ENCODE measurements at places on chromosomes 11 and 22.

DNA sequence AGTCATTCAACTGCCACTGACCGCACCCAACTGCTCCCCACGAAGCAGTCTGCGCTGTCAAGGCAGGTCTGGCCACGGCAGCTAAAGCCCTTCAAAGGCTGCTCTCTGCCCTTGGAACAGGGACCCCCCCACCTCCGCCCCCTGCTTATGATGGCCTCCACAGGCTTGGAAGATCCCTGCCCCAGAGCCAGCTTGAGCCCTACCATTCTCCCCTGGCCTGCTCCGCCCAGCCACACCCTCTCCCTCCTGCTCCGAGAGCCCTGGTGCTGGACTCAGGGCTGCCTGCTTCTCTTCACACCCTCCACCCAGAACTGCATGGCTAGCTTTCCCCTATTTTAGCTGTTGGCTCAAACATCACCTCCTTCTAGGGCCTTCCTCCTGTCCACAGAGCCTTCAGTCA is 19.0 kb downstream of the ZMAT5 start:
- DNase-seq, result no peak

- no peak for DNase-seq
Observed at GRCh38 chr11:36389811-36390210, 93.7 kb downstream of the PRR5L start.

DNA sequence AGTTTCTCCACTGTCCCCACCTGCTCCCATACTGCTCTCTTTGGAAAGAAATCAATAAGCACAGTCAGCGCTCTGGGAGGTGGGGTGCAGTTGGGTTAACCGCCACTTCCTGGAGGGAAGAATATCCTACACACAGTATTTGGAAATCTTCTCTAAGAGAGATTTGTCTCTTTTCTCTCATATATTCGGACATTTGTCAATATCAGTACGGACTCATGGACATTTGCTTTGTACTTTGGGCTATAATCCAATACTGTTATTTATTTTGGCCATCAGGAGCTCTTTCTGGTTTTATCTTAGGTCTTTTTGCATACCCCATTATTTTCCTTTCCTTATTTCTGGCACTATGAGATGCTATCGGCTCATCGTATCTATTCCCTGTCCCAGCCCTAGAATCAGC is 13.7 kb downstream of the NLRP14 start:
- DNase-seq, result no peak

GRCh38 chr11:11217929-11218628 is 135.0 kb downstream of the CSNK2A3 start:
- DNase-seq, result no peak

DNA sequence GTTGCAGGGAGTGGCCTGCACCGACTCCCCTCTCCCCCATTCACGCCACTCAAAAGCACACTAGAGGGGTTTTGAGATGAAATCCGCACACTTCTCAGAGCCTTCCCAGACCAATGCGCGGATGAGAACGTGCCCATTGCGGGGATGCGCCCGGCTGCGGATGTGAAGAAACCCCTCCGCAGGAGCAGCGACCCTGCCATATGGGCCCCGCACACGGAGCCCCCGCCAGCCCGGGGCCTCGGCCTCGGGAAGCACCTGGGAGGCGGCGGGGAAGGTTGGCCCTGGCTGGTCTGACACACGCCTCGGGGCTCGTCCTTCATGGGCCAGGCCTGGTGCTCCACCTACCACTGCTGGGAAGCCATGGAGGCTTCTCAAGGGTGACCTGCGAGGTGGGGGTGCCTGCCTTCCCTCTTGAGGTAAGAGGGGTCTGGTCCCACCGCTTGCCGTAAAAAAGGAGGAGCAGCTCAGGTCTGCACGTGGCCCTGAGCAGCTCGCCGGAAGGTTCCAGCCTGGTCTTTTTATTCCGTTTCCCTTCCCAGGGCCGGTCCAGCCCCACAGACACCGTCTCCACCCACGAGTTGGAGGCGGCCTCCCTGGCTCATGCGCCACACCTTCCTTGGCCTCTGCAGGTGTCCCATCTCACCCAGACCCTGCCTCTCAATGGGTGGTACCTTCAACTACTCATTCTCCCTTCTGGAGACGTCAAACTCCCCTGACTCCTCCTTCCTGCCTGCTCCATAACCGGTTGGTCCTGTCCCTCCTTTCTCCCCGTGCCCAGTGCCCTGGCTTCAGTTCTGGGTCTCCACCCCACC is 39.4 kb downstream of the TRMU start:
- no peak for DNase-seq

- no peak for DNase-seq
Observed at GRCh38 chr11:44113018-44113417, 17.5 kb downstream of the EXT2 start.

Data from M059J (cell line).